Stimulated activated naive CD4-positive, alpha-beta T cell treated with Interleukin-2 at 50 U/mL for 16 hours (primary cell): ENCODE measurements at places on chromosomes 2 and 18.

DNA sequence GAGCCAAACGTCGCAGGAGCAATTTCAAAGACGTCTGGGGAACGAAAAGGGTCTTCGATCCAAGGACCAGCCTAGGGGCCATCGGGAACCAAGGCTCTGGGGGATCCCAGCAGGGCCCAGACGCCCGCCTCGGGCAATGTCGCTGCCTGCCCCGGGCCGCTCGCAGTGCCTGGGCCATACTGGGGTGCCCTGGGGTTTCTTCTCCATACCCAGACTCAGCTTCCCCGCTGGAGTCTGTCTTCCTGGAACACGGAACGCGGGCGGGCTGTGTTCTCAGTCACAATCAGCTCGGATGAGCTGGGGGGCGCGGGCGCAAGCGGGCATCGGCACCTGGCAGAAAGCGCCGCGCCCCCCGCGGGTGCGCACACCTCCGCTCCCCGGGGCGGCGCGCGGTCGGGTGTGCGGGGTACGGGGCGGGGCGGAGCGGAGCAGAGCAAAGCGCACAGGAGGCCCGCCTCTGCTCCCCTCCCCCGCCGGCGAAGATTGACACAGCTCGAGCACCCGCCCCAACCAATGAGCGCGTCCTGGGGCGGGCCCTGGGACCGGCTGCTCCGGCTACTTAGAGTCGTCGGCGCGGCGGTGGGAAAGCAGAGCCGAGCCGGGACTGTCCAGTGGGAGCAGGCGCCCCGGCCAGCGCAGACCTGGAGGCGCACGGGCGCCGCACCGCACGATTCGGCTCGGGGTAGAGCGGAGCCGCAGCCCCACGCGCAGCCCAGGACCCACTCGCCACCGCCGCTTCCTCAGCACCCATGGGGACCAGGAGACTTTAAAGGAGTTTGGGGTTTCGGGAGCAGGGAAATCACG is at the start of gene LRATD1:
TSS of gene LRATD1 (plus strand) at position 585 of the 804 bp plus-strand sequence. CDS start 1,263 bp downstream, outside the sequence.
- DNase-seq, result no peak

DNA sequence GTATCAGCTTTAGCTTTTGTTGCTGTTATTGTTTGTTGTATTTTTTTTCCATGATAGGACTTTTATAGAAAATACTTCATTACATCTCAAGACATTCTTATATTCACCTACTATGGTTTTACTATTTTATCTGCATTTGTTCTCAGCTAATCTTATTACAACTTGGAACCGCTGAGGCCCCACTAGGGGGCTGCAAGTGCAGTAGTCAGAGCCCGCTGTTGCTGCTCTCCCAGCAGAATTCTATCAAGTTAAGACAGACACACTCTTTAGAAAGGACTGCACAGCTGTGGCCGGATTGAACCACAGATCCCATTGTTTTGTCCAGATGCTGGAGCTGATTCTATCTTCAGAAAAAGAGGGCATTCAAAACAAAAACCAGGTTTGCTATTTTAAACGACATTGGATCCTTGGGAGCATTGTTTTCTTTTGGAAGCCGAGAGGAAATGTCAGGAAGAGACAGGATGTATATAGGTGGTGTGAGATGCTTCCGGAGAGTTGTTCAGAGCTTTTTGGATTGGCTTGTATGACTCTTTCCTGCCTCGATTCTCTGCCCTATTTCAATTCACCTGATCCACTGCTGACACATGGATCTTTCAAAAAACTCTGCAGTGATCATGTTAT is 105.7 kb upstream of the GAREM1 start:
- DNase-seq, result no peak

DNA sequence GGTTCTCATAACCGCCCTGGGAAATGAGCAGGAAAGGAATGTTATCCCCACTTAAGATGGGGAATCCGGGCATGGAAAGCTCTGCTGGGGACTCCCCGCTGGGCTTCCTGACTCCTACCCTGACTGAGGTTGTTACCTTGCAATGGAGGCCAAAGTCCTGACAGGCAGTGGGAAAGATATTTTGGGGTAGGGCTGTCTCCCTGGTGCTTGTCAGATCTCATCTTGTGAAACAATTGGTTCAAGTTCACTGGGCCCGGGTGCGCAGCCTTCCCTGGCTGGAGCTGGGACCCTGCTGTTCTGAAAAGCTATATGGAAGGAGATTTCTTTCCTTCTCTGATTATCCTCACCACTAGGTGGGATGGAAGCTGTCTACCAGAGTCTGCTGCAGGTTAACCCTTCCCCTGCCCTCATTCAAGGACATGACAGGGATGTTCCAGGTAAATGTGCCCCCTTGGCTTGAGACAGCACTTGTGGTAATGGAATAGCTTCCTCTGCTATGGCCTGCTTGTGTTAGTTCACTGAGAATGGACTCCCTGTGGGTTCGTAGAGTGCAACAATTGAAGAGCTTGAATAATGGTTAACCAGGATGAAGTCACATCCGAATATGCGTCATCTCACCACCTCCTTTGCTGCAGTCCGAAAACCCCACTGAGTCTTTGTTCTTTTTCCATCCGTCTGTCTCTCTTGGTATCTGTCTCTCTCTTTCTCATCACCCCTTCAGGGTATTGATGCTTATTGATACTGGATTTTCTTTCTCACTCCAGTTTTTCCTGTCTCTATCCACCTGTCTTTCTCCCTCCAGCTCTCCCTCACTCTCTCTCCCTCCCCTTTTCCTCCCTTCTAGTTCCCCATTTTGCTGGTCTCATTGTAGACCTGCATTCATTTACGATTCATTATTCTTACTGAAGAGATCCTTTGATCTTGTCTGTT is 67.8 kb upstream of the EPAS1 start:
- DNase-seq, result peak; percentile 3

DNA sequence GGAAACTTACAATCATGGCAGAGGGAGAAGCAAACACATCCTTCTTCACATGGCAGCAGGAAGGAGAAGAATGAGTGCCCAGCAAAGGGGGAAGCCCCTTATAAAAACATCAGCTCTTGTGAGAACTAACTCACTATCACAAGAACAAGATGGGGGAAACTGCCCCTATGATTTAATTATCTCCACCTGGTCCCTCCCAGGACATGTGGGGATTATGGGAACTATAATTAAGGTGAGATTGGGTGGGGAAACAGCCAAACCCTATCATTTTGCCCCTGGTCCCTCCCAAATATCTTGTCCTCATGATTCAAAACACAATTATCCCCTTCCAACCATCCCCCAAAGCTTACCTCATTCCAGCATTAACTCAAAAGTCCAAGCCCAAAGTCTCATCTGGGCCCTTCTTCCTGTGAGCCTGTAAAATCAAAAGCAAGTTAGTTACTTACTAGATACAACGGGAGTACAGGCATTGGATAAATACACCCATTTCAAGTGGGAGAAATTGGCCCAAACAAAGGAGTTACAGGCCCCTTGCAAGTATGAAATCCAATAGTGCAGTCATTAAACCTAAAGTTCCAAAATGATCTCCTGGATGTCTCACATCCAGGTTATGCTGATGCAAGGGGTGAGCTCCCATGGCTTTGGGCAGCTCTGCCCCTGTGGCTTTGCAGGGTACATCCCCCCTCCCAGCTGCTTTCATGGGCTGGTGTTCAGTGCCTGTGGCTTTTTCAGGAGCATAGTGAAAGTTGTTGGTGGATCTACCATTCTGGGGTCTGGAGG is 122.3 kb downstream of the MYCN start:
- no peak for DNase-seq

GRCh38 chr2:121887513-121888188 is 132.2 kb downstream of the TSN start:
- no peak for DNase-seq

DNA sequence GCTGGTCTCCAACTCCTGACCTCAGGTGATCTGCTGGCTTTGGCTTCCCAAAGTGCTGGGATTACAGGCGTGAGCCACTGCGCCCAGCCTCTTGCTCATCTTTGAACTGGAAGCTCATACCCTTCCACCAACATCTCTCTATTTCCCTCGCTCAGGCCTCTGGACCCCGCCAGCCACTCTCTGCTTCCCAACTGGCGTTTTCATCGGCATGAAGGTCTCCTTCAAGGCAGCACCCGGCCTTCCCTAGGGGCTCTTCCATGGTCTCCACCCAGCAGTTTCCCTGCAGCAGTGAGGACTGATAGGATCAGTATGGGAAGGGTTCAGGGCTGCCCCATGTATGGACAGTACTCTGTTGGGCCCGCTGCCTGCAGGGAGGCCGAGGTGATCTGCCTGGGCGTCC is 65.8 kb upstream of the HS6ST1 start:
- no peak for DNase-seq

DNA sequence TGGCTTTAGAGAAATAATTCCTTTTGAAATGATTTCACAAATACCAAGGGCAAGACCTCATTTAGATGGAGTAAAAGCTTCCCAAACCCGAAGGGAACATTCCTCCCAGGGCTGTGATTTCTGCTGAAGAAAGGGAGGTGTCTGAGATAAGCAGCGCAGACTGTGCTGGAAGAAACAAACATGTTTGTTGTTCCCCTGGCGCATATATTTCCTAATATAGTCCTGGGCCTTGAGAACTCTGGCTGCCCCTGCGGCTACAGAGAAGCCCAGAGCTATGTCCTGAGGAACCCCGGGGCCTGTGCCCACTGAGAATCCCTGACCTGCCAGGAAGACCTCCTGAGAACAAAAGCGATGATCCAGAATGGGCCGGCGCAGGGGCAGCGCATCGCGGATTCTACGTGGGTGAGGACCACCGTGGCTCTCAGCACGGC is 372.6 kb upstream of the NT5C1B start:
- no peak for DNase-seq

DNA sequence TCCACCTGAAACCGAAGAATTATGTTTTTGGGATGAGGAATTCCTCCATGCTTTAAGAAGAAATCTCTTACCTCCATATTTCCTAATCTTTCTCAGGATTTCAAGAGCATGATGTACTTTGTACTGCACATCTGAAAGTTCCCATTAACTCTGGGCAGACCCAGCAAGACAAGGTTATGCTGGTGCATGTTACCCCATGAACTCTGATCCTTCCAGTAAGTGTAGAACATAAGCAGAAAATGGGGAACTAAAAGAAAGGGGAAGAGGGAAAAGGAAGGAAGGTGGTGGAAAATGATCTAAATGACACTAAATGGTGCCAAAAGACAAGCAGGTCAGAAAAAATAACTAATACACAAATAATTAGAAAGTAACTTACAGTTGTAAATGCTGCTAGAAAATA is 50.7 kb downstream of the STRN start:
- DNase-seq, result no peak

GRCh38 chr2:172623249-172623965 is 67.5 kb downstream of the PDK1 start:
- DNase-seq, result no peak

GRCh38 chr2:9707611-9708160 is 76.9 kb upstream of the YWHAQ start:
- DNase-seq, result no peak

DNA sequence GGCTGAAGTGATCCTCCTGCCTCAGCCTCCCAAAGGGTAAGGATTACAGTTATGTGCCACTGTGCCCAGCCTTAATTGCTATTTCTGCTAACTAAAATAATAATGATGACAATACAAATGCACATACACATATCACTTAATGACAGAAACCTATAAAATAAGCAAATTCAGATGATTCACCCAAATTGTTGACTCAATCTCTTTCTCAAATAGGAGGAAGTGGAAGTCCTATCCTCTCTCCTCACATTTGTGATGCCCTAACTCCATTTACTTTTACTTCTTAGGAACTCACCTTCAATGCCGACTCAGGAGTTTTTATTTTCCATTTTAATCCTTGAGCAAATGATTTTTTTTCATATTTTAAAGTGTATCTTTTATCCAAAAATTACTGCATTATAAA is 24.5 kb upstream of the RAPH1 start:
- no peak for DNase-seq

DNA sequence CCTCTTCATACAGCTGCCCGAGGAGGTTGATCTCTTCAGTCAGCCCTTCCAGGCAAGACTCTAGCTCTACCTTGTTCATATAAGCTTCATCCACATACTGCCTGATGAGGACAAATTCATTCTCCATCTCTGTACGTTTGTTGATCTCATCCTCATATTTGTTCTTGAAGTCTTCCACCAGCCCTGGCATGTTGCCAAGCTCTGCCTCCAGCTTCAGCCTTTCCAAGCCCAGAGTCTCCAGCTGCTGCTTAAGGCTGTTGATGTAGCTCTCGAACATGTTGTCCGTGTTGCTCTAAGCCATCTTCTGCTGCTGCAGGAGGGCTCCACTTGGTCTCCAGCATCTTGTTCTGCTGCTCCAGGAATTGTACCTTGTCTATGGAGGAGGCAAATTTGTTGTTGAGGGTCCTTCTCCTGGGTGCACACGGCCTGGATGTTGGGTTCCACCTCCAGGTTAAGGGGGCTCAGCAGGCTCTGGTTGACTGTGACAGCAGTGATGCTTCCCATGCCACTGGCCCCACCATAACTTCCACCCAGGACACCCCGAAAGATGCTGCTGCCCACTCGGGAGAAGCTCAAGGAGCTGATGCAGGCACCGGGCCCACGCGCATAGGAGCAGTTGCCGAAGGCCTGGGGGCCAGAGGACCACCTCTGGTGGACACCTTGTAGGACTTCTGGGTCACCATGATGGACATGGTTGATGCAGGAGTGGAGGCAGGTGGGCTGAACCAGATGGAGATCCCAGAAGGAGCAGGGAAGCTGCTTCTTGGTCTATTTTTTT is 30.3 kb downstream of the ICA1L start:
- DNase-seq, result no peak

DNA sequence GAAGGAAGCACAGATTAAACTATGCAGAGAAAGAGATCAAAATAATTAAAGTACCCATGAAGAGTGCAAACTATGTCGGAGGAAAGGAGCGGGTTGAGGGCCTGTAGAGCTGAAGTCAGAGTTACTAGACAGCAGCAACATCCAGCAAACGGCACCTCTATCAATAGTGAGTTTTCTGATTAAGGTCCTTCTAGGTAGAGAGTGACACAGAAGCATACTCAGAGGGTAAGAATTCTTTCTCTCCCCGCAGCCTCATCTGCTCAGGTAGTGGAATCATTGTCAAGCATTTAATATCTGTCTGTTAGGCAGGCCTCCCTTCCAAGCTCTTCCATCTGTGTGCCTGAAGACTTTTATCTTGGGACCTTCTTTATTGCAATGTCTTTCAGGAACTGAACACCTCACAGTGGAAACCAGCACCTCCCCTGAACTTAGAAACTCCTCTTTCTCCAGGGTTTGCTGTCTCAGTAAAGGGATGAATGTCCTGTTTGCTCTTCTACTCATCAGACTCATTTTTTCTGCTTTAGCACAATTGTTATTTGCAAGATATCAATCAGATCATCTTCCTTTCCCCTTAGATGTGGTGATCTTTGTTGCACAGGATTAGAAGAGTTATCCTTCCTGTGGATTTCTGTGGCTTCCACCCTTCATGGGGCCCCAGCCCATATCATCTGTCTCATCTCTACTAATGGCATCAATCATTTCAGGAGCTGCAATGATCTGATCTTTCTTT is 28.8 kb downstream of the SP140 start:
- DNase-seq, result peak; percentile 42

DNA sequence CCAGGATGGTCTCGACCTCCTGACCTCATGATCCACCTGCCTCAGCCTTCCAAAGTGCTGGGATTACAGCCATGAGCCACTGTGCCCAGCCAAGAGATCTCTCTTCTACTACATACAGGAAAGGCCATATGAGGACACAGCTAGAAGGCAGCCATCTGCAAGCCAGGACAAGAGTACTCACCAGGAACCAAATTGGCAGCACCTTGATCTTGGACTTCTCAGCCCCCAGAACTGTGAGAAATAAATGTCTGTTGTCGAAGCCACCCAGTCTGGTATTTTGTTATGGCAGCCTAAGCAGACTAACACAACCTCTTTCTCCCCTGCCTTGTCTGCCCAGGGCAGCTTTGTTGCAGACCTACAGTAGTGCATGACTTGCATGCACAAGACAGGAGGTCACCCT is 211.3 kb upstream of the HAAO start:
- DNase-seq, result no peak

- DNase-seq, result no peak
Measured at GRCh38 chr2:69957965-69958364, 3.5 kb downstream of the ASPRV1 start.

GRCh38 chr2:10949835-10950234 is 38.1 kb downstream of the KCNF1 start:
- no peak for DNase-seq
